ENCODE measurements at places on chromosomes 11 and 22. TPM values are rescaled to one million over a fixed set of nuclear protein-coding genes. Genes with fewer than 3 reads are reported as not detected.

The PATE4 gene
- total RNA-seq: not detected

The P4HA3 gene
- not detected for total RNA-seq

The NRXN2 gene
- total RNA-seq: 0.31 TPM

GRCh38 chr11:72786305-72787215 lies 7.3 kb downstream of the STARD10 start:
- DNase-seq: no peak

DNA sequence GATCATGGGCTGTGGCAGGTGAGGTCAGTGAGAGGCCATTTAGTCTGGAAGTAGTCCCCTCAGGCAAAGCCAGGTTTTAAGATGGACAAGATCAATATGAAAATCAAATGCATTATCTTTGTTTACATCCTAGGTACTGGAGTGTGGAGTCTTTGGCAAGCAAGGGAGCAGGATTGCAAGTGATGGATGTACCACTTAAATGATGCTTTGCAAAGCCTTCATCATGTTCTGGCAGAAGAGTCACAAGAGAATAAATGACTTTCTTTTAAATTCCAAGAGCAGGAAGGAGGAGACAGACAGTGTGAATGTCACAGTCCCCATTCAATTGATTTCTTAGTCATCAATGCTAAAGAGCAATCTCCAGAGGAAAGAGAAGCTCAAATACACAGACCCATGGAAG lies 908.3 kb downstream of the FAM181B start:
- no peak for DNase-seq

- DNase-seq: no peak
These were observed 824 bp downstream of the THAP7 start for GRCh38 chr22:21000987-21001600.

DNA sequence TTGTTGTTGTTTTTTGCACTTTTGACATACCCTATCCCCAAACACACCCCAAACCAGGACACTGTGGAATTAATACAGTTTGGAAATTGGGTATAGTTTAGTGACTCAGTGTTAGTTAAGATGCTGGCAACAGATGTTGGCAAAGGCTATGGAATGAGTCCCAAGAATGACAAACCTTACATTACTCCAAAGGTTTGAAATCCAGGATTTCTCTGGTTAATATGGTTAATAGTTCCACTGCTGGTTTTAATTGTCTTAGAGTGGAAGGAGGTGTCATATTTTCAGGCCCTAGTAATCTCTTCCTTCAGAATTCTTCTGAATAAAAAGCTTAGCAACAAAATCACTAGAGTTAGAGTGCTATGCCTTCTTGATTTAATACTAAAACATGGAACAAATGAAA lies 775 bp downstream of the LPXN start:
- DNase-seq: no peak

DNA sequence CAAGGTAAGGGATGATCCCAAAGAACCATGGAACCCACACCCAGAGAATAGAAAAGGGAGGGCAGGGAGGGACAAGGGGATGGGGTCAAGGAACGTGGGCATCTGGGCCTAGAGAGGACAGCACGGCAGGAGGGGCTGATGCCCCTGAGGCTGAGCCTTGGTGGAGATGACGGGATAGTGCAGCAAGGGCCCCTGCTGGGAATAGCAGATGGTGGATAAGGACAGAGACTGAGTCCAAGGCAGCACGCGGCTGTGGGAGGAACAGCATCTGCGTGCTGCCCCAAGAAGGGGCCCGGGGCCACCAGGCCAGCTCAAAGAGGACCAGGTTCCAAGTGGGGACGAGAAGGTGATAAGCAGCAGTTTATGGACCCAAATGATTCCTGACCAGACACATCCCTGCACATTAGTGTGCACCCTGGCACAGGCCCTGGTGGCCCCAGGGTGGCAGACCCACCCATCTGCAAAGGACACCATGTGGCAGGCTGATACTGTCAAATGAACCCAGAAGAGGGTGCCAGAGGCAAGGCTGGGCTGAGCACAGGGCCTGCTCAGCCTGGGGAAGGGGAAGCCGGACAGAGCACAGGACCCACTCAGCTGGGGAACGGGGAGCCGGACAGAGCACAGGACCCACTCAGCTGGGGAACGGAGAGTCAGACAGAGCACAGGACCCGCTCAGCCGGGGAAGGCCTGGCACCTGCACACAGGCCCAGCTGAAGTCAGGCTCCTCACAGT lies 12.8 kb upstream of the TESMIN start:
- DNase-seq: no peak

DNA sequence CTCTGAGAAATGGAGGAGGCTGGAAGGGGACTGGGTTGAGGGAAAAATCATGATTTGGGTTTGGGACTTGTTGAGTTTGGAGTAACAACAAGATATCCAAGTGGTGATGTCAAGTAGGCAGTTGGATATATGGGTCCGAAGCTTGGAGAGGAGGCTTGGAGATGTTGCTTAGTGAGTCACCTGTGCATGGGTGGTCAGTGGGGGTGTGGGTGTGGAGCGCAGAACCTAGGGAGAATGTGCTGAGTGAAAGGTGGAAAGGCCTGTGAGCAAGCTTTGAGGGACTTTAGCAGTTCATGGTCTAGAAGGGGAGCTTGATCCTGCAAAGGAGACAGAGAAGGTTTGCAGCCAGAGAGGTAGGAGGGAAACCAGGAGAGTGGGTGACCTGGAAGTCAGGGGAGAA lies 38.2 kb downstream of the PRDM11 start:
- no peak for DNase-seq

DNA sequence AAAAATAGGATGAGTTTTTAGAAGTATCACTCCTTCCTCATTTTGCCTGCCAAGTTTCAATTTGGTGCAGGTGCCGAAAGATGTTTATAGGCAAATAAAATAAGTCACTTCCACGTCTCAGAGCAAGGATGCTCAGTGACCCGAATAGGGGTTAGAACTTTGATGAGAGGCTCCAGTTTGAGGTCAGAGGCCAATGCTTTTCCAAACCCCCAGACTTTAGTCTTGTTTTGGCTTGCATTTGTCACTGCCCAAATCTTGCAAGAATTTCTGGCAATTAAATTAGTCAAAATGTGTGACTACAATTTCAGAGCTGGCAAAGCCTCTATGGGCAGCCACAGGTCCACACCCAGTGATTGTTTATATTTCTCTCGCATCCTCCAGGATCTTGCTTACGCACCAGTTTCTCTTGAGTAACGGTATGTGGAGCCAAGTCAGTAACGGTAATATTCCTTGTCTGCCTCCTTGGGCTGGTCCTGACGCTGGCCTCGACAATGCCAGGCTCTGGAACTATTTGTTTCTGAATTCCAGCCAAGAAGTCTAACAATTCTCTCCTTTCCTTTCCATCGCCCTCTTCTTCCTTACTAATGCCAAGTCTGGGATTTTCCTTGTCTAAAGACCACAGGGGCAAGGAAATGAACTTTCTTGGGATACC lies 9.9 kb upstream of the NUP160 start:
- no peak for DNase-seq

All from CD4-positive, alpha-beta T cell (primary cell).